ENCODE measurements at places on chromosomes 16 and 17. TPM values are rescaled to one million over a fixed set of nuclear protein-coding genes. Genes with fewer than 3 reads are reported as not detected.

GRCh38 chr16:21701271-21701670, 37.5 kb downstream of the OTOA start:
- no peaks in the 10 kb centered on the region for H3K36me3 ChIP-seq
- H3K27ac ChIP-seq, result no peak overlapping the region
- no peak overlapping the region for H3K4me3 ChIP-seq
- no peaks in the 10 kb centered on the region for H3K4me1 ChIP-seq

DNA sequence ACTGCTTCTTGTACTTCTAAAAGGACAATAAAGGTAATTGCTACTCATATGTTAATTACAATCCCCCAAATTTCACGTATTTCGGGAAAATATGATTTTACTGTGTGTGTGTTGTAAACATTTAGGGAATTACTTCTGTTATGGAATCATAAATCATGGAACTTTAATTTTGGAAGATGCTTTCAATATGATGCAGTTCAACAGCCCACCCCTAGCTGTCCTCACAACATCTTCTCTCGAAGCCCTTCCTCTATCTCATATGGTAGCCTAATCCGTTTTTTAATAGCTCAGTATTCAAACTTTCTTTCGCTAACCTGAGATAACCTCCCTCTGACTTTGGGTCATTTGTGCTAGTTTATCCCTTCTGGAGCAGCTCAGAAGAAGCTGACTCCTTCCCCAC, 78.4 kb downstream of the ANKFN1 start:
- H3K36me3 ChIP-seq, result no peaks in the 10 kb centered on the region
- no peak overlapping the region for H3K27ac ChIP-seq
- H3K4me3 ChIP-seq, result no peak overlapping the region
- H3K4me1 ChIP-seq, result peaks cover 6% of the 10 kb centered on the region

Gene IRF8
- polyA plus RNA-seq, result 38.8 TPM

DNA sequence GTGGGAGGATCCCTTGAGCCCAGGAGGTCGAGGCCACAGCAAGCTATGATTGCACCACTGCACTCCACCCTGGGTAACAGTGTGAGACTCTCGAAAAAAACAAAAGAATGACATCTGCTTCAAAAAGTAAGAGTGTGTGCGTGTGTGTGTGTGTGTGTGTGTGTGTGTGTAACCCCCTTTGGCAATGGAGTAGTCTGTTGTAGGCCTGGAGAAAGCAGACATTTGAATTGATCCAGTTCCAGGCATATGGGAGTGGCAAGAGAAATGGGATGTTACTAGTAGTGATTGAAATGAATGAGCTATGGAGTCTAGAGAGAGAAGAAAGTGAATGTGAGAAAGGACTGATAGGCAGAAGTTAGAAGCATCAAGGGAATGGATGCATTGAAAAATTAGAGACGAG, 9.9 kb downstream of the CASC3 start:
- no peak overlapping the region for H3K27ac ChIP-seq
- no peak for DNase-seq
- peaks cover 55% of the 10 kb centered on the region for H3K36me3 ChIP-seq
- H3K4me3 ChIP-seq, result no peak overlapping the region

Gene CDK3
- polyA plus RNA-seq, result 31.8 TPM

Gene HS3ST3B1
- polyA plus RNA-seq, result 6.3 TPM

- DNase-seq, result no peak
- peaks cover 28% of the 10 kb centered on the region for H3K36me3 ChIP-seq
- no peaks in the 10 kb centered on the region for H3K27me3 ChIP-seq
- H3K4me3 ChIP-seq, result no peak overlapping the region
Measured at GRCh38 chr16:72023962-72024361, 15.4 kb downstream of the DHODH start.
